A172 (cell line): ENCODE measurements at places on chromosomes 7 and 10.
A peak's percentile ranks its signal among the peaks of the same experiment; 100 is the strongest.

DNA sequence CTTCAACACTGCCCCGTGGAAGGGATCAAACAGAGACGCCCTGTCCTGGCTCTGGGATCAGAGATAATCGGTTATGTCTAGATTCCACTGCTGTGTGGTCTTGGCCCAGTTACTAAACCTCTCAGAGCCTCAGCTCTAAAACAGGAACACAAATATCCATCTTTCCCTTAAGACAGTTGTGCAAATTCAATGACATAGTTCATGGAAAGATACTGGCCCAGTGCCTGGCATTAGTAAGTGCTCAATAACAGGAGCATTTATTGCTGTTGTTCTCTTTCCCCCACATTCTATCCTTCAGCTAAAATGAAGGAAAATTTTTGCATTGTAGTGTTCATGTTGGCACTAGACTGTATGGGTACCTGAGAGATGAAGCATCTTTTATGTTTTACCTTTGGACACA lies 58.6 kb downstream of the TACC2 start:
- no peak for DNase-seq

DNA sequence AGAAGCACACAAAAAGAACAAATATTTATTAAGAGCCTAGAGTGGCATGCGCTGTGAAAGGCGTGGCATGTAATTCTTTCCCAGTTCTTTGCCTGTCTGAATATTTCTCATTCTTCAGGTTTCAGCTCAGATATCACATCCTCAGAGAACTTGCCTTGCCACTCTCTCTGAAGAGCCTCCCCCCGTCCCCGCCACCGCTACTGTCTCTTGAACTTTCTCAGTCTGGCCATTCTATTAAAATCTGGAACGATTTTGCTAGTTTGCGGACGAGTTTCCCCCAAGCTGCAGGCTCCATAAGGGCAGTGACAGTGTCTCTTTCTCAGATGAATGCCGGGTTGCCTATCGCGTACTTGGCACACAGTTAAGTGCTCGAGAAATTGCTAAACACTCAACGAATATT lies 787 bp upstream of the PLEKHA1 start:
- DNase-seq = no peak

GRCh38 chr7:47659664-47660462 lies 78.0 kb upstream of the TNS3 start:
- DNase-seq = no peak

DNA sequence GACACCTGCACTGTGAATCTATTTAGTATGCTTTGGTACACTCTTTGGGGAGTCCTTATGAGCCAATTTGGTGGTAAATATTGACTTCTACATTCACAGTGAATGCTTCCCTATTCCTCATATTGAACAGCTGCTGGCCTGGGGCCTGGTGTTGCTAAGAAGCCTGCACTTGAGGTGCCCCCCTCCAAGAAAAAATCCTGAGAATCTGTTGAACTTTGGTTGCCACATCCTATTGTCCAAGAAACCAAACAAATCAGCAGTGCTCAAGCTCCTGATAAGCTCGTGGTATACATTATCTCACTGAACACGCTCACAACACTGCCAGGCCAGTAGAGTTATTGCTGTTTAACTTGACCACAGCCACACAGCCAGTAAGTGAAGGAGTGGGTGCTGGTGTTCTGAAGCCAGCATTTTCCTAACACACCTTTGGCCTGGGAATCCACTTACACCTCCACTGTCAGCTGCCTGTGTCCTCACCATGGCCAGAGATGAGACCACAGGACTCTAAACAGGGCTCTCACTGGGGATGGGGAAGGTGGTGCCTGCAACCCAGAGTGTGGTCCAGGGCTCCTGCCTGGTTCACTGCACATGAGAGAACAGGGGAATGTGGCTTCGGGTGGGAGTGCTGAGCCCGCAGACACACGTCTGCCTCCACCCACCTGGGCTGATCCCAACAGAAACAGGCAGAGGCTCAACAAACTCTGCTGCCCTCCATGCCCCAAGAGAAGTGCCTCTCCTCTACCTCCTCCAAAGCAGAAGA lies 6.7 kb downstream of the DDC start:
- DNase-seq = no peak

DNA sequence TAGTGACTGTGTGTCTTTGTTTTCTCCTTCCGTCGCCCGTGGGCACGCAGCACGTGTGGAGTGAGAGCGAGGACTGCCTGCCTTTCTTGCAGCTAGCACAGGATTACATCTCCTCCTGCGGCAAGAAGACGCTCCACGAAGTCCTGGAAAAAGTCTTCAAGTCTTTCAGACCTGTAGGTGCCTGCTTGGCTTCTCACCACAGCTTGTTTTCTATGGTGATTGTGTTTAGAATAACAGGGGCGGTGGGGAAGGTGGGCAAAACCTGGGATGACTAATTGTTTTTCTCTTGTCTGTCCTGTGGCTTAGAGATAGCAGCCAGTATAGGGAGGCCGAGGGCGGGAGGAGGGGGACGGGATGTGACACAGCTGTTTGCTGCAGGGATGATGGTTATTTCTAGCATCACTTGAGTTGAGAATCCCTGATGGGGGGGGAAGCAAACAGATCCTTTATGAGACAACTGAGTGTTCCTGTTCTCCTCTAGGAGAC lies 11.4 kb downstream of the MTURN start:
- peak; percentile 48 for DNase-seq
